ENCODE measurements at places on chromosomes 12 and 14.

GRCh38 chr14:72164420-72165228, 232.4 kb downstream of the RGS6 start:
- no peak for DNase-seq

GRCh38 chr14:78978896-78979295, 808.7 kb downstream of the NRXN3 start:
- DNase-seq = no peak

DNA sequence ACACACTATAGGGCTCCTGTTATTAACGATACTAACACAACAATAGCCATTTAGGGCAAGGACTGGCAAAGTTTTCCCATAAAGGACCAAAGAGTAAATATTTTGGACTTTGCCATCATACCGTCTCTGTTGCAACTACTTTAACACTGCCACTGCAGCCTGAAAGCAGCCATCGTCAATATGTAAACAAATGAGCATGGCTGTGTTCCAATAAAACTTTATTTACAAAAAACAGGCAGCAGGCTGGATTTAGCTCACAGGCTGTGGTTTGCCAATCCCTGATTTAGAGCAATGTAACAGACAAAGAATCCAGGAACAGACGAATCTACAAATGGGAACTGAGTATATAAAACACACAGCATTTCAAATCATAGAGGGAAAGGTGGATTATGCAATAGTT, 84.1 kb downstream of the FRMD6 start:
- DNase-seq = no peak

DNA sequence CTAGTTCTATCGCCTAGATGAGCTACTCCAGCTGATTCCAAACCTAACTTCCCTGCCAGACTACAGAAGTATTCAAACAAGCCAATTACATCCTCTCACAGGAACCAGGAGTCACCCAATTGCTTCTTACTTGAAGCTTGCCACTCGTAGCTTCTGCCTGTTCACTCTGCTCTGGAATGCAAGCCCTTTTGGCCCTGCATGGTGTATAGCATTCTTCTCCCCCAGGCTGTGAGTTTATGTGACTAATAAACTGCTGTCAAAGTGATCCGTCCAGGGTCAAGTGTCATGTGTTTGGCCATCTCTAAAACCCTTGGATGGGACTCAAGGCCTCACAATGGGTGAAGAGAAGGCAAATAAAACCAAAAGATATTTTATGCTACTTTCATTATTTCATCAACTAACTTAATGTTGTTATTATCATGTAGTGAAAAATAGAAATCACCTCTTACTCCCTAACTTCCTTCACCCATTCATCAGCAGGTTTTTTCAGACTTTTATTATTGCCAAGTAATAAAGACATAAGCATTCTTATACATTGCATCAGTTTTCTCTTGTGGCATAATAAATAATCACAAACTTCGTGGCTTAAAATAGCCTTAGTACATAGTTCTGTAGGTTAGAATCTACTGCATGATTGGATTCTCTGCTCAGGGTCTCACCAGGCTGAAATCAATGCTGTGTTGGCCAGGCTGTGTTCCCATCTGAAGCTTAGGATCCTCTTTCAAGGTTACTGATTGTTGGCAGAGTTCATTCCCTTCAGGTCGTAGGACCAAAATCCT, 1981.7 kb upstream of the FLRT2 start:
- DNase-seq = no peak

GRCh38 chr14:32286602-32287001, 42.5 kb upstream of the AKAP6 start:
- DNase-seq = no peak

DNA sequence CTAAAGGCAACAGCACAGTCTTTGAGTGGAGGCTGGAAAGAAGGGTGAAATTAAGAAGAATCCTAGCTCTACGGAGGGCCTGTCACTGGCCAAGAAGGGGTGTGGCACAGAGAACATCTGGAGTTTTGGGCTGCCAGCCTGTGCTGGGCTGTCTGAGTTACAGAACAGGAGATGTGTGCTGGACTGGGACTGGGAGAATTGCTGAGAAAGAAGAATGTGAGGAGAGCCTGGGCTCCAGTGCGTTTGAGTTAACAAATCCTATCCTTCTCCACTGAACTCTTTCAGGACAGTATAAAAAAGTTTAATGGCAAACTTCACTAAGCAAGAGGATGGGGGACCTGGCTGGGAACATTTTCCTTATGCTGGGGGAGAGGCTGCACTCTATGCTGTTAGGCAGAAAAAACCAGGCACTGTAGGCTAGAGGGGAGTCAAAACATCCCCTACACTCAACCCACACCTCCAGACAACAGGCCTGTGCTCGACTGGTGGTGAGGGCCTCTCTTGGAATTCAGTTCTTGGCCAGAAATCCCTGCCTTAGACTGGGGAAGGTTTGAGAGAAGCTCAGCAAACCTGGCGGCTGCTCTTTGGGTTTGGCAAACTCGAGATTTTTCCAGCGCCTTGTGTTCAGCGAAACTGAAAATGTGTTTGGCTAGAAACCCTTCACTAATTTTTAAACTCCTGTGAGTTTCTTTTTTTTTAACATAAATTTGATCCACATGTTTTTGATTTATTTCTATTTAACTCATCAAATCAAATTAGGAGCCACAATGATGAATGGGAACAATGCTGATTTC, 217.3 kb downstream of the MON2 start:
- DNase-seq = no peak

GRCh38 chr12:66140731-66141130, 10.2 kb upstream of the LLPH start:
- DNase-seq = no peak

DNA sequence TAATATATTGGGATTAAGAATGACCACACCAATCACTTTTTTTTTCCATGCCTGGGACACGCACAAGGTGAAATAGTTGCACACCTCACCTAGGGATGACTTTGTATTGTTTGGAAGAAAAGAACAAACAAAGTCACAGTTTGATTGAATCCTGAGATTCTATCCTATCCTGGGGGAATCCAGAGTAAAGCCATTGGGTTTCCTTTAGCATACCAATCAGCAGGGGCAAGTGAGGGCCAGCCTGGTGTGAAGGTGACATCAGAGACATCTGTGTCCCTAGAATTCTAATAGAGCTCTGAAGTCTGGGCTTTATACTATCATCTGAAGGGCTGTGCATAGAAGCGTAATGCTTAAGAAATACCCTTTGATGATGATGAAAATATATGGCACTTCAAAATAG, 199.9 kb downstream of the STXBP6 start:
- DNase-seq = no peak

- DNase-seq = no peak
Measured at GRCh38 chr14:75151851-75152250, 24.6 kb downstream of the TMED10 start.

GRCh38 chr12:24748326-24748725, 200.6 kb downstream of the BCAT1 start:
- no peak for DNase-seq

DNA sequence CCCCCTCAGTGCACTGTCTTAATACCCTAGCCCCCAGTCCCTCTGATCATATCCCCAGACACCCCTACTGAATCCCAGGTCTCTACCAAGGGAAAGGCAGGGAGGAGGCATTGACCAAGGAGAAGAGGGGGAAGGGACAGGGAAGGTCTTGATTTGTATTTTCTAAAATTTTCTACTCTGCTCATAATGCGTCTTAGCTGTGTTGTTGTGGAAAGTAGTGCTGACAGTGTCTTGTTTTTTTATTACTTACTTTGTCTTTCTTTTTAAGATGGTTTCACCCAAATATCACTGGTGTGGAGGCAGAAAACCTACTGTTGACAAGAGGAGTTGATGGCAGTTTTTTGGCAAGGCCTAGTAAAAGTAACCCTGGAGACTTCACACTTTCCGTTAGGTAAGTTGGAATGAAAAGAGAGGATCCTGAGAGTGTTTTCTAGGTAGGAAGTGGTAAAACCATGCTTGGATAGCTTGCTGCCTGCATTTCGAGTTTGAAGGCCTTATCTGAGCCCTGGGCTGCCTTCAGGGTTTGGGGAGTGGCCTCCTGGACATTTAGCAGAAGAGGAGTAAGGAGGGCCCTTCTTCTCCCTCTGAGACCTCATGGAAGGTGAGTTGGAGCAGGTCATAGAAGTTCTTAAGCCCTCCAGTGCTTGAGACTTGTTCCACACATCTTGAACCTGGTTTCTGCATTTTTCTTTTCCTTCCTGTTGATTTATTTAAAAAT, 27.4 kb downstream of the PTPN11 start:
- no peak for DNase-seq

DNA sequence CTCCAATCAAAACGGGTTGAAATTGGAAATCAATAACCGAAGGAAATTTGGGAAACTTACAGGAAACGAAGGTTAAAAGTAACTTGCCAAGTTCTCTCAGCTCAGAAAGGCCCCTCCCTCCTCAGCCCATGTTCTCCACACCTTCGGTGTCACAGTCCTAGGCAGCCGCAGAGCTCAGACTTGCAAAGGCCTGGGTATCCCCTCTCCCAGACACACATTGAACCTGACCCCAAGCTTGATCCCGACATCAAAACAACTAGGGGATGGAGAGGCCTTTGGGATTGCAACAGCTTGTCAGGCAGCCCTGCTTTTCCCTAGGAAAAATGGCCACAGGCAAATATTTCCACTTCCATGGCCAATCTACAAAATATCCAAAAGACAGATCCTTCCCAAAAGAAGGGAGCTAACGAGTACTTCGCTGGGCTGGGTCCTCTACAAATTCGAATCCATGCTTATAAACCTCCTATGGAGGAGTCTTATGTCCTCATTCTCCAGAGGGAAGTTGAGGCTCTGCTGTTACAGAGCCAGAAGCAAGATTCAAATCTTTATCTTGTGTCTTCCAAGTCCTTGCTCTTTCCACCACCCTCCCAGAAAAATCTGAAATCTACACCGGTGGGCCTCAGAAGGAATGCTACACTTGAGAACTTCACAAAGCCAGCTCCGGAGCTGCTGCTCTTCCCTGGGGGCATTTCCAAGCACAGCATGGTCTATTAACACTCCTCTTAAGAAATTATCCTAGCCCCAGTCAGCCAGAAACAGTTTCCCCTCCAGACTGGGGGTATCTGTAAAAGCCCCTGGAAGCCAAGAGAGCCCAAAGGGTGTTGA, 35.7 kb upstream of the PNMA1 start:
- DNase-seq = no peak

GRCh38 chr14:97402279-97402678, 605.1 kb downstream of the VRK1 start:
- no peak for DNase-seq

DNA sequence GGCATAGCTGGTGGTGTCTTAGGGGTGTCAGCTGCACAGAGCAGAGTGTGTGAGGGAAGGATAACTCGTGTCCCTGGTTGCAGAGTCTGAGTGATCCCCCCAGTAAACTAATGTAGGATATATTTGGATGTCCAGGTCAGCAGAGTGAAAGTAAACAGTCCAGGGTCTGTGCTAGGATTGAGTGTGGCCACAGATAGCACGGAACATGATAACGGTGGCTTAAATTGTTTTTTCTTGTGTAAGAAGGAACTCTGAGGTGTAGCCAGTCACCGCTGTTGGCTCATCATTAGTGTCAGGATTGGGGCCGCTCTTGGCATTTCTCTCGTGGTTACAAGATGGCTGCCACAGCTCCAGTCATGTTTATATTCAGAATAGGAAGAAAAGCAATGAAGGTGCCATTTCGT, 97.3 kb downstream of the DERA start:
- DNase-seq = no peak

DNA sequence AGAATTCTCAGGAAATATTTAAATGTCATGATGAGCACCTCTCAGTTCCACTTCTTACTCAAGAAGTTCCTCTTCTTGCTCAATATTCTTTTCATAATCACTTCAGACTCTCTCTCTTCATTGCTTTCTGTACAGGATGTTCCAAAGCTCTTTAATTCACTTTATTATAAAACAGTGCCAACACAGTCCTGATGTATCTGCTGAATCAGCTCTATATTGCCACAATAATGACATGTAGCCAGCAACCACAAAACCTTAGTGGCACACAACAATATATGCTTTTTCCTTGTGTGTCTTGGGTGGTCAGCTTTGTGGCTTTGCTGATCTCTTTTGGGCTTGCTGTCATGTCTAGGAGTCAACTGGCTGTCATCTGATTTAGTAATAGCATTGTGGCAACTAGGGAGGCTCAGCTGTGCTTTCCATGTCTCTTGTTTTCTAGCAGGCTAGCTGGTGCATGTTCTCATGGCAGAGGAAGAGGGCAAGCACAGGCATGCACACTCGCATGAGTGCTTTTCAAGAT, 52.8 kb upstream of the SLC2A13 start:
- no peak for DNase-seq

- DNase-seq = no peak
Measured at GRCh38 chr12:131596115-131596514, 114.8 kb upstream of the SFSWAP start.

- DNase-seq = no peak
Measured at GRCh38 chr14:70013271-70013873, 134.2 kb downstream of the SMOC1 start.

GRCh38 chr12:27282754-27283153, 38.7 kb downstream of the STK38L start:
- DNase-seq = no peak

GRCh38 chr14:32202491-32202997, 525 bp downstream of the RNU6-8 start:
- no peak for DNase-seq

GRCh38 chr12:3130057-3130830, 53.1 kb downstream of the TSPAN9 start:
- no peak for DNase-seq

- DNase-seq = no peak
Measured at GRCh38 chr14:89654998-89655397, 238.0 kb upstream of the FOXN3 start.

GRCh38 chr14:53619691-53620231, 336.9 kb downstream of the BMP4 start:
- DNase-seq = no peak

DNA sequence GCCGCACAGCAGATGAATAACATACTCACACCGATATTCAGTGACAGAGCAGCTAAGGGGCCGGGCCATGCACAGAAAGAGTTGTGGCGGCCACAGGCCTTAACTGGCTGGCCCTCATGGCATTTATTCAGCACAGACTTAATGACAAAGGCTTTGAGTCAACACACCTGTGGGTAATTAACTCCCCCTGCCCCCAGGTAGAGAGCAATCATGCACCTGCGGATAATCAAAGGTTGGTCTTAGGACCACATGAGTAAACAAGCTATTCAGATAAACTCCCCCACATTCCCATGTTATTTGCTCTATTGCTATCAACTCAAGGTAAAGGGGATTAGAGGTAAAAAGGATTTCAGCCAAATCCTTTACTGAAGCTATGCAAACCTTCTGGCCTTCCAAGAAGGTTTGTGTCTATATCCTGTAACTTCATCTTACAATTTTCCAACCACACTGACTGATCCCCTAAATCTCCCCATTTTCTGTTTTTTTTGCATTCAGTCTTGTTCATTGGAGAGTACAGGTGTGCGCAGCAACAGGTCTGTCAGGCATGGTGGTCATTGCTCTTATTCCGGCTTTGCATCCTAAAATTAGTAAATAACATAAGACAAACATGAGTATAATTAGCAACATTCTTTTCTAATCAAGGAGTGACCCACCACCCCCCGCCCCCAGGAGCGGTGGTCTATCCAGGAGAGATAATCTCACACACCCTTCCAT, 16.9 kb upstream of the BLTP3B start:
- no peak for DNase-seq

DNA sequence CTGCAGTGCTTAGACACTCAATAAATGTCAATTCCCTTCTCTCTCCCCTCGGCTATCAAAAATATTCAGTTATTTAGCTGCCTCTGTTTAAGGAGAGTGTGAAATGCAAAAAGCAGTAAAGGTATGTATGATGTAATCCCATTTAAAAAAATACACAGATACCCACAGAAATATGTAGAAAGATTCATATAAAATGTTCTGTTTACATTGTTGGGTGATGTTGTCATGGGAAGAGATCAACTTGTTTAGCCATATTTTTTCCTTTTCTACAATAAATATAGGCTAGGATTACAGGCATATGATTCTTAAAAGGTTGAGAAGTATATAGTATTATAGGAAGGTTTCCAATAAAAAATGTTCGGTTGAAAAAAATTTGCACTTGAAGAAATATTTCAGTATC, 7.8 kb downstream of the PPP2R3C start:
- no peak for DNase-seq
